Activated T-helper 1 cell treated with anti-CD3 and anti-CD28 coated beads, Interleukin-12 subunit alpha, Interleukin-12 subunit beta, Interleukin-2, Interleukin-4 antibody, amounts not matched to agents 30 ng/mL and 10 ng/mL and 1 ng/mL, durations not matched to agents 14 hours and 24 hours and 36 hours (primary cell): ENCODE measurements at places on chromosomes 6 and 20.

DNA sequence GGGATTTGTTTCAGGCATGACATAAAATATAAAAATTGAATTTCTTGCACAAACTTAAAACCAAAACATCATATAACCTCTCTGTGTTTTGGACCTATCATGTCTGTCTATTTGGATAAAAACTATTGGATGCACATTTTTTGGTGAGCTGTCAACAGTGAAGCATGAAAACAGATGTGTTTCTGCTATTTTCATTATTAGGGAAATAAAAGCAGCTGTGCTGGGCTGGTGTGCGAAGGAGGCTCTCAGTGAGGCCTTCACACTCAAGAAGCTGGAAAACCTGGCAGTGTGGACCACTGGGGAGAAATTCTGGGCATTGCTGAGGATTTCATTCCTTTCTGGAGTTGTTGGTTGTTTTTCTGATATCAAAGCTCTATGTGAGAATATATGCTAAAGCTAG, 395.3 kb downstream of the GJA1 start:
- no peak for DNase-seq

GRCh38 chr20:63553933-63554290, at the start of gene FNDC11:
Gene FNDC11 (plus strand): TSS chr20:63554159. CDS start chr20:63555664, 1,505 bp downstream.
- DNase-seq, result peak; percentile 43

DNA sequence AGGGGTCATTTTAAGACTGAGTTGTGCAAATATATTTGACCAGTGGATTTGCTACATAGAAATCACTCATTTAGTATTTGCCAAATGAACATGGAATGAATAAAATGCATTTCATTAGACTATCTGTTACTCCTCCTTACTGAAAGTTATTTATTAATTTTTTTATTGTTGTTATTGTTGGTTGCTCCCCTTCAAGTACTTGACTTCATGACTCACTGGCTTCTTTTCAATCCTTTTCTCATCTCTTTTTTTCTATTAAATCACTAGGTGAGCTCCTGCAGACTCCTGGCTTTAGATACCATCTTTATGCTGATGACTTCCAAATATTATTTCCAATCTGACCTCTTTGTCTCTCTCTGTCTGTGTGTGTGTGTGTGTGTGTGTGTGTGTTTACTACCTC, 192.2 kb upstream of the FAM83B start:
- no peak for DNase-seq

- DNase-seq, result no peak
Observed at GRCh38 chr6:166708460-166708859, 81.4 kb upstream of the RPS6KA2 start.

DNA sequence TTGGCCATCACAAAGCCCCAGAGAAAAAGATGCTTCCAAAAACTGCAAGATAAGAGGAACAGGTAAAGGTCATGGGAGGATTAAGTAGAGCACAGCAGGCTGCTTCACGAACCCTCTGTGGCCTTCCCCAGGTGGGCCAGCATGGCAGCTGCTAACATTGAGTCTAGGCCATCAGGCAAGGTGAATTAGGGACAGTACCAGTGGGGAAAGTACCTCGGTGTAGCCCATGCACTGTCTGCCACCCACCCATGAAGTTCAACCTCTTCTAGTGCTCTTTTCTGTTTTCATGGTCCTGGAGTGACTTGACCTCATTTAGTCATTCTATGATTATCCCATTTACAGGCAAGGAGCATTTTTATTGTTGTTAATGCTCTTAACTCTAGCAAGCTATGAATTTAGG, 108.6 kb upstream of the DUSP22 start:
- DNase-seq, result no peak

- no peak for DNase-seq
Observed at GRCh38 chr20:1637226-1637625, 17.4 kb upstream of the SIRPB1 start.

DNA sequence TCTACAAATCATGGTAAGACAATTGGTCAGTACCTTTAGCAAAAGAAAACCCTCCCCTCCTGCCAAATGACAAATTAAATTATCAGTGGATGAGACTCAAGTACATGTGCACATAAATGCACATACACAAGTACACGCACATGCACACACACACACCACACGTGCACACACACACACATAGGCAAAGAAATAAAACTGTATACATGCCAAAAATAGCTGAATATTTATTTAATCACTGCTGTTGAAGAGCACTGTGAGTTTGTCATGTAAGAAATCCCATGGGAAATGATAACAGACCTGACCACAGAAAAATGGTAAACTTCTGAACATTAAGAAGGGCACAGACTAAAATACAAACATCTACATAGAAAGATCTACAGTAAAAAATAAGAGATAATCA, 46.6 kb upstream of the TNFAIP3 start:
- no peak for DNase-seq
